NCI-H774 (cell line): ENCODE measurements at places on chromosomes 16 and 17.

DNA sequence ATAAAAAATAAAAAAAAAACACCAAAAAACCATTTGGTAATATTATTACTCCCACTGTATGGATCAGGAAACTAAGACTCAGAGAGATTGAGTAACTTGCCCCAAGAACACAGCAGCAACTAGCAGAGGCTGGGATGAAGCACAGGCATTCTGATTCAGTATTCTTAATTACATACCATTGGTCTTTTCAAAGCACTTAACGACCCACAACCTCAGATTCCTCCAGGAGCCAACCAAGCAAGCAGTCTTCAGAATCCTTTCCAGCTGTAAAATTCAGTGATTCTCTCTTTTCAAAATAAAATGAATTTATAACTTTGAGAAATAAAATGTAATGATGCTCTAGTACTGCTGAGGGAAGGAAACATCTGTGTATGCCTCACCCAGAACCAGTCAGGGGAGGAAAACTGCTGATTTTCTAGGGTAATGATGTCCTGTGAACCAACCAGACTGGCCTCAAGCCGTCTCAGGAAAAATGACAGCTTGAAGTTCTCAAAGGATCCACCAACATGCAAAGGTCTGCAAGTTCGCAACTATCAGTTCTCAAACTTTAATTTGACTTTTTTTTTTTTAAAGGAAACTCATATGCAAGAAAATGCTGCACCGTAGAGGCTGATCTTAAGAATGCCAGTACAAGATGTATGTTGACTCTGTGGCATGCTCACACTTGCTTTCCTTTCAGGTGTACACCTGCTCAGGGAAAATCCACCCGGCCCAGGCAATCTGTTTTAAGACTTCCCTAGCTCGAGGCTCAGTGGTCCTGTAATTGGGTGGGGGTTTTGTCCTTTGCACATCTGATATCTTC lies 9.0 kb downstream of the CUEDC1 start:
- DNase-seq: no peak

DNA sequence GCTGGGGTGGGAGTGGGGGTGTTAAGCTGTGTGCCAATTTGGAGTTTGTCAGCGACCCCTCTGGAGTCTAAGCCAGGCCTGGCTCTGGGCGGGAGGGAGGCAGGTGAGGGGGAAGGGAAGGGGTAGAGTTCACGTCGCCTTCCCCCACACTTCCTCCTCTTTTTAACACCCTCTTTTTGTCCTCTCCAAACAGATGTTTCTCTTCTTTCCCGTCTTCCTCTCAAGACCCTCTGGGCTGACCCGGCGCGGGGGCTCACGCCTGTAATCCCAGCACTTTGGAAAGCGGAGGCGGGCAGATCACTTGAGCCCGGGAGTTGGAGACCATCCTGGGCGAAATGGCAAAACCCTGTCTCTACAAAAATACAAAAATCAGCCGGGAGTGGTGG lies 3.3 kb downstream of the HOXB1 start:
- DNase-seq: no peak

- DNase-seq: no peak
These were observed 237.4 kb downstream of the MAP2K6 start for GRCh38 chr17:69651921-69652320.

- no peak for DNase-seq
These were observed 1.2 kb downstream of the G6PC3 start for GRCh38 chr17:44071772-44072171.

DNA sequence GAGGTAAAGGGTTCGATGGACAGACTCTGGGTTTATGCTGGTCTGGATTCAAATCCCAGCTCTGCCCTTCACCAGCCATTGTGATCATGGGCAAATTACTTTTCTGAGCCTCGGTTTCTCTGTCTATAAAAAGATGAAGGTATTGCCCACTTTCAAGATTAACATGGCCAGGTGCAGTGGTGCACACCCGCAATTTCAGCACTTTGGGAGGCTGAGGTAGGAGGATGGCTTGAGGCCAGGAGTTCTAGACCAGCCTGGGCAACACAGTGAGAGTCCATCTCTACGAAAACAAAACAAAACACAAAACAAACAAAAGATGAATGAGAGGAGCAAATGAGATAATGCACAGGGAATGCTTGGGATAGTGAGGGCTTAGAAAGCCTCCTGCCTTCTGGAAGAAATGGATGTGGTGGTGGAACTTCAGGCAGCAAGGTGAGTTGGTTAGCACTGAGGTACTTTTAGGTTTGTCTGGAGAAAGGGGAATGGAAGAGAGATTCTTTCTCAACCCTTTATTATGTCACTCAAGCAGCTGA lies 8.5 kb downstream of the ADGRG3 start:
- DNase-seq: no peak

DNA sequence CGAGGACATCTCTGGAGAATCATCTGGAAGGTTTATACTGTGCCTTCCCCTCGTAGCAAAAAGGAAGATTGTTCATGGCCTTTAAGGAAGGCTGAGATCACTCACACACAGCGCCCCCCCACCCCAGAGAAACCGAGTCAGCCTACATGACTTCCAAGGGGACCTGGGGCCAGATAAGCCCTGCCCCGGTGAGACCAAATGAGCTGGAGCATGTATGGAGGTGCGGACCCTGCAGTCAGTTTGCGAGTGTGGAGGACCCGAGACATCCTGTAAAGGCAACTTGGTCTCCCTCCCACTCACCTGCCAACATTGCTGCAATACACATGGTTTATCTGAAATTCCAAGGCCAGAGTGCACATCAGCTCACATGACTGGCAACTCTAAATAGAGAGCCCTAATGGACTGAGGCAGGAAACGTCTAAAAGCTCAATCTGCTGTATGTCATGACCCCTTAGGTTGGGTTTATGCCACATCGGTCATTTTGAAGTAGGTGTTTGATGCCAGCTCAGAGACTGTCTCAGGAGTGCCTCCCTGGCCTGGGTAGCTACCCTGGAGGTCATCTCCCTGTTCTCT lies 233.6 kb downstream of the CPPED1 start:
- no peak for DNase-seq

DNA sequence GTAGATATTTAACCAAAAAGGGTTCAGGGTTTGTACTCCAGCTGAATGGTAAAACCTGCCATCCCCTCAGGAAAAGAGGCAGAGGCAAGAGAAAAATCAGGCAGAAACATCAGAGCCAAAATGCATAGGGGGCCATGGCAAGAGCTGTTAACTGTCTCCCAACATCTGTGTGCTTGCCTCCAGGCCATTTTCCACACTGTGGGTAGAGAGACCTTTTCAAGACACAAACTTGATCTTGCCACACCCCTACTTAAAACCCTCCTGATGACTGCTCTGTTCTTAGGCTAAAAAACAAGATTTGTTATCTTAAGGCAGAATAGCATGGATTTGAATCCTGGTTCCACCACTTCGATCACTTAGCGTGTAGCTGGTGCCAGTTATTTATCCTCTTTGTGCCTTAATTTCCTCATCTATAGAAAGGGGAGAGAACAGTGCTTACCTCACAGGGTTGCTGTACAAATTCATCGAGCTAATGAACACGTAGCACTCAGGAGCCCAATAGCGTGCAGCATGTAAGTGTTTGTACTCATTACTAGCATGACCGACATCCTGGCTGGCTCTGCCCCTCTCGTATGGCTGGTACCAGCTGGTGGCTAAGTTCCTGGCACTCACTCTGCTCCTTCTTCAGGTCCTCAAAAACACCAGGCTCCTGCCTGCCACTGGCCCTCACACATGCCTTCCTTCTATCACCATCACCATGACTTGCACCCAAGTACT lies 25.8 kb downstream of the STAT3 start:
- DNase-seq: peak; percentile 74

DNA sequence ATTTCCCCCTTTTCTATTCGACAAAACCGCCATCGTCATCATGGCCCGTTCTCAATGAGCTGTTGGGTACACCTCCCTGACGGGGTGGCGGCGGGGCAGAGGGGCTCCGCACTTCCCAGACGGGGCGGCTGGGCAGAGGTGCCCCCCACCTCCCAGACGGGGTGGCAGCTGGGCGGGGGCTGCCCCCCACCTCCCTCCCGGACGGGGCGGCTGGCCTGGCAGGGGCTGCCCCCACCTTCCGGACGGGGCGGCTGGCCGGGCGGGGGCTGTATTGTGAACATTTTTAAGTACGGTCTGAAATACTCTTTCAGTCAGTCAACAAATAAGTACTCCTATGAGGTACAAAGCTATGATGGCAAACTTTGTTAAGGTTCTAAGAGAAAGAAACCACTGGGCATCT lies 222.8 kb downstream of the CNTNAP4 start:
- DNase-seq: no peak

DNA sequence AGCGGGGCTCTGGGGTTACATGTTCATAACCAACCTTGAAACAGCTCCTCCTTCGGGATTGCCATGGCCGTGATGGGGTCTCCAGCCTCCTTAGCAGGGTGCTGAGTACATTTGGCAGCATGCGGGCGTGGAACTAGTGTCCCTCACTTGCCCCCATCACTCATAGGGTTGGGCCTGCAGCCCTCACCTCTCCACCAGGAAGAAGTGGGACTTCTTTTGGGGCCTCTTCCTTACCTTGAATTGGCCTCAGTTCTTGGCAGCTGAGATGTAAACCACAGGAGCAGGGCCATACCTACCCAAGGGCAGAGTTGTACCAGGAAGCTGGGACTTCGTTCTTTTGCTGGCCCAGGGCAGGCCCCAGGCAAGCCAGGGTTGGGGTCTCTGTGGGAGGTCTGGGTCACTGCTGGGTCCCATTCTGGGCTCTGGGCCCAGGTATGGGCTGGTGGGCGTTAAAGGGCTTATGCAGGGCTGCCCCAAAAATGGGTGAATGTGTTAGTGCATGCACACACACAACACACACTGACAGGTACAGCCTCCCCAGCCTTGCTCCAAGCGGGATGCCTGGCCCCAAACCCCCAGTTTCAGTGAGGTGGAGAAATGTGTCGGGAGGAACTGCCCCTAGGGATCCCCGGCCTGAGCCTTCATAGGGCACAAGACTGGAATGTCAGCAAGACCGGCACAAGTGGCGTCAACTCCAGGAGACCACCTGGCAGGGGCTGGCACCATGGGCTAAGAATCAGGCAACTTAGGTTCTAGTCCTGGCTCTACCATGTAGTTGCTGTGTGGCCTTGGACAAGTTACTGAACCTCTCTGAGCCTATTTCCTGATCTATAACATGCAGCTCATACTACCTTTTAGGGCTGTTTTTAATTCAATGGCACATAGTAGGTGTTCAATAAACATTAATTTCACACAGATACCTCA lies 3.9 kb upstream of the KRT15 start:
- DNase-seq: no peak

DNA sequence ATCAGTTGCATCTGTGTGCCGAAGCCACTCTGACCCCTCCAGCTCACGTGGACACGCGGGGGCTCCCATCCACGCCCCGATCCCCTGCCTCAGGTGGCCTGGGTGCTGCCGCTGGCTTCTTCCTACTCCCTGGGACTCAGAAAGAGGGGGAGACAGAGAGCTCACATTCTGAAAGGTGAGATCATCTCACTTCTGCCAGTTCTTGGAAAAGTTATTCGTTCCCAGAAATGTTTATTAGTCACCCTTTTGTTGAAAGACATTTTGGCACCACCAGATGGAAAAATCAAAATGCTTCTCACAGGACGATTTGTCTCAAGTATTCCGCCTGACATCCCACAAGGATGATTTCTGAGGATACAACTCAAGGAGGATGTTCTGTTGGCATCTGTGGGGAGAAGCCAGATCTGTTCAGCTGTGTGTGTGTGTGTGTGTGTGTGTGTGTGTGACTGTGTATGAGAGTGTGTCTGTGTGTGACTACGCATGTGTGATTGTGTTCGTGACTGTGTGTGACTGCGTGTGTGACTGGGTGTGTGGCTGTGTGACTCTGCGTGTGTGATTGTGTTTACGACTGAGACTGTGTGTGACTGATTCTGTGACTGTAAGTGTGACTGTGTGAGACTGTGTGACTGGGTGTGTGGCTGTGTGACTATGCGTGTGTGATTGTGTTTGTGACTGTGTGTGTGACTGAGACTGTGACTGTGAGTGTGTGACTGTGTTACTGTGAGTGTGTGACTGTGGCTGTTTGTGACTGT lies 207.3 kb downstream of the NTN1 start:
- no peak for DNase-seq
